ENCODE measurements at places on chromosomes 5 and 9.

- ATAC-seq: peak; percentile 47
These were observed 49.5 kb upstream of the RETREG1 start for GRCh38 chr5:16666130-16666882.

DNA sequence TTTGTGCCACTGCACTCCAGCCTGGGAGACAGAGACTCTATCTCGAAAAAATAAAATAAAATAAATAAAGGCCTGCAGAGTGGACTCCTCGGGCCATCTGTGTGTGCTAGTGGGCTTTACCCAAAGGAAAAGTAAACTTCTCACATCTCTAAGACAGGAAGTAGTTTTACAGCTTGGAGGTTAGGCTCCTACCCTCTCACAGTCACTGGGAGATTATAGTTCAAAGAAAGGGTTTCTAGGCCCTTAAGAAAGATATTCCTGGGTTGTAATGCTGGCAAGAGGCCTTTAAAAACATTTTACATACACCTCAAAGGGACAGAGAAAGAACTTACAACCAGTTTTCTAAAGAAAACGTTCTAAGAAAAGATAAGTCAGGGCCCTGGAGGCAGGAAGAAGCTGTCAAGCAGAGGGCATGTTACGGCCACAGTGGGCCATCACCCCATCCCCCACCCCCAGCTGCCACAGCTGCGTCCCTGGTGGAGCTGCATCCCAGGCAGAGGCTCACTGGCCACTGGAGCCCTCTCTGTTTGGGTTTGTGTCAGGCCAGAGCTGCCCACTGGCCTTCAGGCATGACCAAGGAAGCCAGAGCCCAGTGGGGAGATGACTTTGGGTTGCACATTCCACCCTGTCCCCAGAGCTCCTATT lies 78.1 kb upstream of the CDK20 start:
- ATAC-seq: no peak

- no peak for ATAC-seq
These were observed 29.4 kb downstream of the WWC1 start for GRCh38 chr5:168320805-168321204.

DNA sequence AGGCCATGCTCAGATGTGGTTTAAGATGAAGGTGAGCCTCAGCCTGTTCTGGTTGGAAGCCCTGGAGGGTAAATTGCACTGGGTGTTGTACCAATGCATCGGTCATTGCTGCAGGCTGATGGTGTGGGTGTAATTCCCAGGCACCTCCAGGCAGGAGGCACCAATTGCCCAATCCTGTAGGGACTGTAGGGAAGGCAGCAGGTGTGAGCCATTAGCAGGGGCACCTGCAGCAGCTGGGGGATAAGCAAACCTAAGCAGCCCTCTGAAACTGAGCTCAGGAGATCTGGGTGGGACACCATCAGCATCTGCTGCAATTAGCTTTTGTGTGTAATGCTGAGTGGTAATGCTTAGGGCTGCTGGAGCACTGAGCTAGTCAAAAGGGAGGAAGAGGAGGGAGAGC lies 190.1 kb upstream of the TBC1D2 start:
- no peak for ATAC-seq

- no peak for ATAC-seq
These were observed 53.2 kb upstream of the ACO1 start for GRCh38 chr9:32331240-32331639.

DNA sequence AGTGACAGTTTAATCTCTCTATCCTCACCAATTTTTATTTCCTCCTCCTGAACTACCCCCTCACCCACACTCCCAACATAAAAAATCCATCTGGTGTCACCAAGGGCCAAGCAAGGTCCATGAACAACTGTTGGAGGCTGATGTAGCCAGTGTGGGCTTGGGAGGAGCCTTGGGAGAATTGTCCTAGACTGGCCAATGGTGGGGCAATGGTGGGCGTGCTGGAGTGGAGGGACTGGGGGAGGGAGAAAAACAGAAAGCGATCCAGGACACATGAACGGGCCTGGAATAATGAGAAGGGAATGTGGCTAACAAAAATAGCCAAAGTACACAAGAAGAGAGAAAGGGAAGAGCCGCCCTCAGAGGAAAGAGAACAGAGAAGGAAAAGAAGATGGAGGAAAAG lies 272.6 kb downstream of the ENC1 start:
- no peak for ATAC-seq

- no peak for ATAC-seq
These were observed 205.7 kb downstream of the AGTPBP1 start for GRCh38 chr9:85536076-85536475.

- ATAC-seq: no peak
These were observed 175.1 kb upstream of the OTULINL start for GRCh38 chr5:14406554-14406849.

GRCh38 chr9:69181908-69182353 lies 7.9 kb downstream of the TJP2 start:
- no peak for ATAC-seq

GRCh38 chr9:106936680-106937079 lies 73.7 kb downstream of the ZNF462 start:
- ATAC-seq: no peak

GRCh38 chr9:9079473-9079872 lies 1279.9 kb upstream of the DMAC1 start:
- no peak for ATAC-seq

- peak; percentile 16 for ATAC-seq
These were observed 68.4 kb downstream of the ANKRD33B start for GRCh38 chr5:10632110-10632761.

- no peak for ATAC-seq
These were observed 5.0 kb upstream of the SPARC start for GRCh38 chr5:151691706-151692105.

DNA sequence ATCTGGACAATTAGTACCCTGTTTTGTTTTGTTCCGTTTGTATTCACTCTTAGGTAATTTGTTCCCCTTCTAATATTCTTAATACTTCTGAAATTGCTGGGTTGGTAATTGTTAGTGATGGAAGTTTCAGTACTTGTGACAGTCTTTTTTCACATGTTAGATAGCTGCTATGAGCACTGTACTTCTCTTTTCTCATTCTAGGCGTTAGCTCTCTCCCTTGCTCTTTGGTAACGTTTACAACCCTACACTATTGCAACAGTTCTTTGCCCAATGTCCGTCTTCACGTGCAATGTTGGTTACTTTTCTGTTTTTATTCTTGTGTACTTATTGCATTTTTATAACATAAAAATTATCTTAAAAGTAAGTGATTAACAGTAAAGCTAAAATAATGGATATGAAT lies 1509.0 kb downstream of the MAT2B start:
- no peak for ATAC-seq

GRCh38 chr5:9380109-9380508 lies 165.8 kb downstream of the SEMA5A start:
- peak; percentile 82 for ATAC-seq

DNA sequence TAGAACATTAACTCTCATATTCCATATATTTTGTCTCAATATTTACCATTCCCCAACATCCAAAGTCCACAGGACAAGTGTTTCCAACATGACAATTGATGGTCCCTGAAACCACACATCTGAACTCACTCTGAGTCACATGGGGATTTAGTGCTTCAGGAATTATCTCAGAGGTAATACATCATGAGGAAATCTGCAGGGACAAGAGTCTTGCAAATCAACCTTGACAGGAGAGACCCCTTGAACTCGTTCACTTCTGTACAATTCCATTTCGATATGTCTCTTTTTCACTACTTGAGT lies 119.7 kb upstream of the ABCA1 start:
- no peak for ATAC-seq

DNA sequence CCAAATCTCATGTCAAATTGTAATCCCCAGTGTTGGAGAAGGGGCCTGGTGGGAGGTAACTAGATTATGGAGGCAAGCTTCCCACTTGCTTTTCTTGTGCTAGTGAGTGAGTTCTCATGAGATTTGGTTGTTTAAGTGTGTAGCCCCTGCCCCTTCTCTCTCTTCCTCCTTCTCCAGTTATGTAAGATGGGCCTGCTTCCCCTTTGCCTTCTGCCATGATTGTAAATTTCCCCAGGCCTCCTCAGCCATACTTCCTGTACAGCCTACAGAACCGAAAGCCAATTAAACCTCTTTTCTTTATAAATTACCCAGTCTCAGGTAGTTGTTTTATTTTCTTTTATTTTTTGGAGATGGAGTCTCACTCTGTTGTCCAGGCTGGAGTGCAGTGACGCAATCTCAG lies 18.2 kb upstream of the TXNDC8 start:
- ATAC-seq: no peak

- no peak for ATAC-seq
These were observed 62.3 kb downstream of the HABP4 start for GRCh38 chr9:96512240-96512639.

GRCh38 chr5:591746-592145 lies 20.4 kb upstream of the CEP72 start:
- no peak for ATAC-seq

- ATAC-seq: no peak
These were observed 217.9 kb downstream of the SPOCK1 start for GRCh38 chr5:137281201-137281600.

DNA sequence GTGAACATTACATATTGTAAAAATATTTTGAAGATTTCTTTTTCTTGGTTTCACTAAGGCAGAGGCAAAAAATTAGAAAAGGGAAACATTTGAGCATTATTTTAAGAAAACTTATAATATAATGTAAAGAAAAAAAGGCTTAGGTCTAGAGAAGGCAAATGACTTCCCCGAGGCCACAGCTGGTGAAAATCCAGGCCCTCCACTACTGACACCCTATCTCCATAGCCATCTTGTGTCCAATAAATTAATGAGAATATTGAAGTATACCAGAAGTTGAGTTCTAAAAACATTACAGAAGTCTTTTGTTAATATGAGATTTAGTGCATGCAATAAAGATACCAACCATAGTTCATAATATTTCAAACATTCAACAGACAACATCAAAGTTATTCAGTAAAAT lies 459.9 kb upstream of the RORB start:
- no peak for ATAC-seq

GRCh38 chr5:135218790-135219568 lies 180.1 kb downstream of the MACROH2A1 start:
- no peak for ATAC-seq

DNA sequence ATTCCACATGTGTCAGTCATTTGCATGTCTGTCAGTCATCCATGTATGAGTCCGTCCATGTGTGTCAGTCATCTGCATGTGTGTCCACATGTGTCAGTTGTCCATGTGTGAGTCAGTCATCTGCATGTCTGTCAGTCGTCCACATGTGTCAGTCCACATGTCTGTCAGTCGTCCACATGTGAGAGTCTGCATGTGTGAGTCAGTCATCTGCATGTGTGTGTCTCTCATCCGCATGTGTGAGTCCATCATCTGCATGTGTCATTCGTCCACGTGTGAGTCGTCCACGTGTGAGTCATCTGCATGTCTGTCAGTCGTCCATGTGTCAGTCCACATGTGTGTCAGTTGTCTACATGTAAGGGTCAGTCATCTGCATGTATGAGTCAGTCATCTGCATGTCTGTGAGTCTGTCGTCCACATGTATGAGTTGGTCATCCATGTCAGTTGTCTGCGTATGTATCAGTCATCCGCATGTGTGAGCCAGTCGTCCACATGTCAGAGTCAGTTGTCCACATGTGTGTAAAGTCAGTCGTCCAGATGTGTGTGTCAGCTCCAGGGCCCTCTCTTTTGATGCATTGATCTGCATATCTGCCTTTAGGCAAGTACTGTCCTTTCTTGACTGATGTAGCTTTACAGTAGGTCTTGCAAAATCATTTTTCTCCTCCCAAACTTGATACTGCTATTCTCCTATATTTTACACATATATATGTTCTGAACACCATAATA lies 72.5 kb upstream of the CACNA1B start:
- peak; percentile 14 for ATAC-seq

GRCh38 chr5:134099288-134099872 lies 15.1 kb upstream of the TCF7 start:
- no peak for ATAC-seq

- ATAC-seq: no peak
These were observed 88.7 kb upstream of the SHB start for GRCh38 chr9:38157711-38158110.

DNA sequence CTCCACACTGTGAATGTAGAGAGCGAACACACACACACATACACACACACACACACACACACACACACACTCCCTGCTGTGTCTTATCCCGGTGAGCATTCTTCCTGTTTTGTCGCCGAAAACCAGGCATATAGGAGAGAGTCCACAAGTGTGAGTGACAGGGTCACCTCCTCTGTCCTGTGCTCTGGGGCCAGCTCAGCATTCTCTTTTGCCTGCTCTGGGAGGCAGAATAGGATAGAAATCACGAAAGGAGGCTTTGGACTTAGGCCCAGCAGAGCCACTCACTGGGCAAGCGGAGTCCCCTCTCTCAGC lies 3.0 kb downstream of the LAMC3 start:
- ATAC-seq: no peak

GRCh38 chr5:119483155-119483554 lies 30.9 kb downstream of the HSD17B4 start:
- ATAC-seq: no peak

- ATAC-seq: peak; percentile 2
These were observed 597 bp downstream of the NFIL3 start for GRCh38 chr9:91422758-91423711.

- no peak for ATAC-seq
These were observed 115.8 kb upstream of the CACNA1B start for GRCh38 chr9:137761793-137762192.

DNA sequence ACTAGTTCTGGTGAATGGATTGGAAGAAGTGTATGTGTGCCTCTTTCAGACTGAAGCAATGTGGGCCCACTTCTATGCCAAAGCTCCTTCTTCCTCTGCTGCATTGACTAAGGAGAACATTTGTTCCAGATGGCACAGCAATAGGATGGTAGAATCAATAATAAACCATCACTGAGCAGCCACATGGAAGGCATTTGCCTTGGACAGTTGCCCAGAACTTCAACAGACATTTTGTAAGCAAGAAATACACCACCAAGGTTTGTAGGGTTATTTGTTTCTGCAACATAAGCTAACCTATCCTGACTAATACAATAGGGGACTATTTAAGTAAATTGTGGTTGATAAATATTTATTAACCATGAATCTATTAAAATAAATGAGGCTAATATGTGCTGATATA lies 37.7 kb upstream of the CSNK1G3 start:
- ATAC-seq: no peak

GRCh38 chr5:9439531-9440292 lies 106.2 kb downstream of the SEMA5A start:
- ATAC-seq: no peak

GRCh38 chr9:127229691-127230417 lies 34.7 kb upstream of the GARNL3 start:
- no peak for ATAC-seq

DNA sequence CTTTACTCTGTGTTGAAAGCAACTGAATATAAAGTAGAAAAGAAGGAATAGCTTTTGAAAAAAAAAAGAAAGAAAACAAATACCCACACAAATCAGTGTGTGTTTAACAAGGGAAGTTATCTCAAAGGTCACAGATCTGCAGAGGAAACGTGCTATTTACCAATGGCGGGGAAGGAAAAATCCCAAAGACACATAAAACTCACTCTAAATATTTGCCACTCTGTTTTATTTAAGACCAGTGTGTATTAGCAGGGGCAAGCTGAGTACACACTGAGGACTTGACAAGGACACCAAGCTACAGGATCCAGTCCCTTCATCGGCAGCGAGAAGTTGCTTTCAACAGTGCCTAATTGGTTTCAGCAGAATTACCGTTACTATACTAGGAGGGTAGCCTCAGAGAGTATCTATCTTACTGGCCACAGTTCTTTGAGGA lies 252.5 kb downstream of the DEPDC1B start:
- no peak for ATAC-seq

GRCh38 chr9:27582794-27583193 lies 9.5 kb upstream of the C9orf72 start:
- no peak for ATAC-seq
